Panc1 (cell line): ENCODE measurements at places on chromosomes 2 and 18.

DNA sequence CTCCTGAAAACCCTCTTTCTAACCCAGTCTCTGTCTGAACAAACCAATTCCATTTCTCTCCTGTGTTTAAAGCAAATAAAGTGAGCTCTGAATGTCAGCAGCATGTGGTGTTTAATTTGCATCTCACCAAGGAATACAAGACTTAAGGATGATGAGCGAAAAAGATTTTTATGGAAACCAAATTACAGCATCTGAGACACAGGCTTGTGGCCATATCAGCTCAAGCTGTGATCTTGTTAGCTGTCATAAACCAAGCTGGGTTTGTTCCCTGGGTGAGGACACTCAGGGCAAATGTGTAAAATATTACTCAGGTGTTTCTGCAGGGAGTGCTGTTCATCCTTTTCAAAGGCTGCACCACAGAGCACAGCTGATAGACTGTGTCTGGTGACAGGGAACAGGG, 129.3 kb upstream of the REV1 start:
- no peak for DNase-seq

- no peak for DNase-seq
Measured at GRCh38 chr2:147374423-147374811, 470.4 kb upstream of the ACVR2A start.

DNA sequence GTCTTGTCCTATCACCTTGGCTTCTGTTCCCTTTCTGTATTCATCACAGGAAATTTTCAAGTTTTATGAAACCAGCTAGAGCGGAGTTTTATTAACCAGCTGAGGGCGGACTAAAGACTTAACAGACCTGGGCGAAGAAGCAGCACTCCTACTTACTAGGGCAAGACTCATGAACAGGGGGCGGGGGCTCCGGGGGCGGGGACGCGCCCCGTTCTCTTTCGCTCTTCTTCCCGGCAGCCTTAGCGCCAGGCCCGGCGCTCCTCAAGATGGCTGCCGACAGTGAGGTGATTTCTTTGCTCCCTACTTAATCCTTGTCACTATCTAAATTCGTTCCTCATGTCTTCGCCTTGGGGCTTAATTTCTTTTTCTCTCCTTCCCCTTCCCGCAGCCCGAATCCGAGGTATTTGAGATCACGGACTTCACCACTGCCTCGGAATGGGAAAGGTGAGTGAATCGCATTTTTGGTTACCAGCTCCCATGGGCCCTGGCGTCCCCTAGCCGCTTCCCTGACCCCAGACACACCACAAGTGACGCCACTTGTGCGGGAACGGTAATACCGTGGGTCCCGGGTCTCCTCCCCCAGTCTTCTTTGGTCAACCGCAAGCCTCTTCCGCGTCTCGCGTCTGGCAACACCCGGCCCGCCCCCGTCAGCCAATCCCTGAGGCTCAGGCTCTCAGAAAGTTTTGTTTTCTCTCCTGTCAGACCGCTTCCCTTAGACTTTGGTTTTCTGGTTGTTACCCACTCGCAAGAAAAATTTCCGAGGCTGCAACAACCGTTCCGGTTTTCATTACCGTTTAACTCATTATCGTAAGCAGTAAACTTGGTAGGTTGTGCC, at the start of gene RAB3GAP1:
Gene RAB3GAP1 (plus strand): TSS at position 251 of the 835 bp plus-strand sequence. CDS start 16 bp downstream, at position 267.
- DNase-seq: peak; percentile 39

DNA sequence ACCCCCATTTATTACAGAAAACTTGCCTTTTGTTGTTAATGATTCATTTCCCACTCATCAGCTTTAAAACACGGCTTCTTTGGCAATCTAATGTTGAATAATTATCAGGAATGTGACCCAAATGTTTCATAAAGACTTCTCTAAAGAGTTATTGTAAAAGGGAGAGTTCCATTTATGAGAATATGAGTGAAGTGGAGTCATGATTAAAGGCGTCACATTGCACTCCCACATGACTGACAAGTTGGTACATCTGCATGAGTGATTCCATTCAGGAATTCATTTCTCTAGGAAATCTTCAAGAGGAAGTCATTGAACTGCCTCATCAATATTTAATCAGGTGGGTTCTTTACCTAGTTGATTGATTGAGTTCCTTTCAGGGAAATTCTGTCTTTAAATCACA, 184.8 kb downstream of the LNPK start:
- DNase-seq: no peak

DNA sequence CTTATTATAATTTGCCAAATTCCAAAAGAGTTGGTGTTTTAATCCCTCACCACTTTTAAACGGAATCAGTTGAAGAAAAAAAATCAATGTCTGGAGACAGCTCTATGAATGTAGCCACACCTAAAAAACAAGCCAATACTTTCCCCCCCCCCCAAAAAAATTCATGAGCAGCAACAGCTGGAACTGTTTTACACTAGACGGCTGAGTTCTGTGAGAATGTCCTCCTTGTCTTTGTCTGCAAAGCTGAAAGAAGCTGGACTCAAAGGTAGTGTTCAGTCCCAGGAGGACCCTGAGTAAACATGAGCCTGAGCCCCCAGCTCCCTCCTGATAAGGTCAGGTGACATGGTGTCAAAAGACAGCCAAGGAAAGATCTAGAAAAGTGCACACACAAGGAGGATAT, 68.2 kb downstream of the ZNF521 start:
- no peak for DNase-seq

DNA sequence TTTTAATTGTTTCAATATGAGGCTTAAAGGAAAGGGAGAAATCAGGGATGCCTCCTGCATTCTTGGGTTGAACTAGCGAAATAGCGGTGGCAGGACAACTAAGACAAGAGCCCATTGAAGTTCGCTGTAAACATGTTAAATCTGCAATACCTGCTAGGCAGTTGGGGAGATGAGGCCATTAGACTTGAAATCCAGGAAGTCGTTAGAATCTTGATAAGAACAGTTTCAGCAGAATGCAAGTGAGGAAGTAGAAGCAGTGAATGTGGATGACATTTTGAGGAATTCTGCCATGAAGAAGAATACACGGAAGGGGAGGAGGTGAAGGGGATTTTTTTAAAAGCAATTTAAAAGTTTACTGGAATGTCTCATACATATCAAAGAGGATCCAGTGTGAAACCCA, 109.7 kb downstream of the LPIN1 start:
- no peak for DNase-seq

DNA sequence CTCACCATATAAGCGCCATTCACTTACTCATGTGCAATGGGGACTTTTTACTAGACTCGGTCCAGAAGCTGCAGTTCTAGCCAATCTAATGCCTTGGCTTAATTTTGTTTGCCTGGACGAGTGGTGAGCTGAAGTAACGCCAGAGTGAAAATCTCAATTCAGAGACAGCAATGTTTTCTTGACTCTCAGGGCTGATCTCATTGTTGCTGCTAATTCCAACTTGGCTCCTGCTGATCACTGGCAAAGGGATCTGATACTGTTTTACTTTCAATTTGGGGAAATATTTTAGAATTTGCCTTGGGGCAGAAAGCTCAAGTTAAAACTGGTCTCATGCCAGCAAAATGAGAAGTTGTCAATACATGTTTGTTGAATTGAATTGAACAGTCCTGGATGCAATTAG, 906.6 kb upstream of the CDH2 start:
- DNase-seq: no peak

- DNase-seq: no peak
Measured at GRCh38 chr2:225598426-225598825, 198.9 kb downstream of the NYAP2 start.

GRCh38 chr2:191740759-191741158, 62.8 kb downstream of the NABP1 start:
- no peak for DNase-seq

- DNase-seq: no peak
Measured at GRCh38 chr18:44309185-44309584, 371.5 kb upstream of the SETBP1 start.

GRCh38 chr2:221104361-221104811, 467.7 kb downstream of the EPHA4 start:
- DNase-seq: no peak

- no peak for DNase-seq
Measured at GRCh38 chr2:32559136-32559535, 68.7 kb upstream of the TTC27 start.

GRCh38 chr18:35197296-35197695, 43.5 kb upstream of the ZNF397 start:
- DNase-seq: no peak

GRCh38 chr2:42076357-42077225, 28.8 kb downstream of the PKDCC start:
- no peak for DNase-seq

DNA sequence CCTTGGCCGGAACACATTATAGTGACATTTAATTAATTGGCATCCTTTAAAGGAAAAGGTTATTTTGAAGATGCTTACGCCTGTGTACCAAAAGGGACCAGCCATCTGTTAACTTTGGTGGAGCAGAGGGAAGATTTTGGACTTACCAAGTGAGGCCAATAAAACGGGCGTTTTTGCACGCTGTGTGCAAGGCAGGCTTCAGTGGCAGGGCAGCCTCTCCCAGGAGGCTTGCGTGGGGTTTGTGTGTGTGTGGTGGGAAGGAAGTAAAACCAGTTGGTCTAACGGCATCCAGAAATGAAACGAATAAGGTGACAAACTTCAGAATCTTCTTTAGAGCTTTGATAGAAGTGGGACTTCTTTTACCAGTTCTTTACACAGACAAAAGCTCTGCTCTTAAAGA, 191.7 kb downstream of the PRKCE start:
- DNase-seq: no peak

- DNase-seq: no peak
Measured at GRCh38 chr18:31565345-31565744, 26.3 kb upstream of the TTR start.
